ENCODE measurements at places on chromosomes 2 and 18.

GRCh38 chr2:240638512-240639160 is 13.4 kb downstream of the GPR35 start:
- DNase-seq: no peak

DNA sequence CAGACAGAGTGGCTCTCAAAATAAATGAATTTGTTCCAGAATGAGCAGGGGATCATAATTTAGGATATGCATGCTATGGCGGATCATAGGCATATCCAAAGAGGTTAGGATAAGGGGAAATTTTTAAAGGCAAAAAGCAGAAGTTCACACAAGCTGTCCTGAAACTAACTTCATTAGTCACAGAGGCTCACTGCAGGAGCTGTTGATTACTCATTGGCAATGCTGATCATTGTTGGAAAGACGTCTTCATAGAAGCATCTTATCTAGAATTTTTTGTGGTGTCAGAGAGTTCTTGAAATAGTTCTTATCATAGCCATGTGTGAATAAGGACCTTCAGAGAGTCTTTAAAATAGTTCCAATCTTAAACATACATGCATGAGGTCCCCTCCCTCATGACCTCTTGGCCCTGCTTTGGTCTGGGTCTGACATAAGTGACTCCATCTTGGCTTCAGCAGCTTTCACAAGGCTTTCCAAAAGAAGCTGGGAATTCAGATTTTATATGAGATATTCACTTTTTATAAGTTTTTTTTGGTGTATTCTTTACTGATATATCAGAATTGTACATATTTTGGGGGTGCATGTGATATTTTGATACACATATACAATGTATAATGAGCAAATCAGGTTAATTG is 7.5 kb upstream of the CCDC195 start:
- no peak for DNase-seq

GRCh38 chr2:63121055-63121834 is 70.6 kb downstream of the OTX1 start:
- no peak for DNase-seq

- no peak for DNase-seq
Measured at GRCh38 chr2:191641609-191642008, 36.3 kb upstream of the NABP1 start.

DNA sequence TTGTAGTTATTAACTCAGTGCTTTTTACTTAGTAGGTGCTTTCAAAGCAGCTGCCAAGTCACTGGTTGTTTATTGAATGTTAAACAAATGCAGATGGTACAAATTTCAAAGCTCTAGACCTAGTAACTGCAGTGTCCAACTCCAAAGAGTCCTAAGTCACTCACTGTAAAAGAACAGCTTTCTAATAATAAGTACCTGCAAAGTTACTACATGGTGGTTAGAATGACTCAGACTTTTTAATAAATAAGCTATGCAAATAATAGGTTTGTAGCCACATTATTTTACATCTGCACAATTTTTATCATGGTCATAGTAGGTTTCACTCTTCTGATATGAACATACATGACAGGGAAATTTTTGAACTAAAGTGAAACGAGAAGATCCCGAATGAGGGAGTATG is 1620.4 kb upstream of the CELF4 start:
- no peak for DNase-seq

DNA sequence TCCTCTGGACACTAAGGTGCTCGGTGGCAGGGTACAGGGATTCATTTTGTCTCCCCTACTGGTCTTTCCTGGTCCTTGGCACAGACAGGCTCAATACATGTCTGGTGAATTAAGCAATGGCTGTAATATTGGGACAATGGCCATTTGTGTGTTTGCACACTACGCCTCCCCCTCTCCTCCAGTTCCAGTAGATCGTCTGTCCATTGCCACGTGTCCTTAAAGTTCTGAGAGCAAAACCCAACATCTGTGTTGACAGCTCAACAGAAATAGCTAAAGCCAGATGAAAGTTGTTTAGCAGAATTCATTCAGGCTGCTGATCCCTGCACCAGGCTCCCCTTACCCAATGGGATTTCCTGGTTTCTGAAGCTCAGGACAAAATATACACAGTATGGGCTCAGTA is 9.0 kb upstream of the FABP1 start:
- DNase-seq: no peak

GRCh38 chr18:48184118-48184517 is 225.1 kb downstream of the ZBTB7C start:
- no peak for DNase-seq

GRCh38 chr2:16522031-16522831 is 143.4 kb downstream of the CYRIA start:
- DNase-seq: no peak

GRCh38 chr2:129892360-129892759 is 87.1 kb upstream of the RAB6C start:
- DNase-seq: no peak

DNA sequence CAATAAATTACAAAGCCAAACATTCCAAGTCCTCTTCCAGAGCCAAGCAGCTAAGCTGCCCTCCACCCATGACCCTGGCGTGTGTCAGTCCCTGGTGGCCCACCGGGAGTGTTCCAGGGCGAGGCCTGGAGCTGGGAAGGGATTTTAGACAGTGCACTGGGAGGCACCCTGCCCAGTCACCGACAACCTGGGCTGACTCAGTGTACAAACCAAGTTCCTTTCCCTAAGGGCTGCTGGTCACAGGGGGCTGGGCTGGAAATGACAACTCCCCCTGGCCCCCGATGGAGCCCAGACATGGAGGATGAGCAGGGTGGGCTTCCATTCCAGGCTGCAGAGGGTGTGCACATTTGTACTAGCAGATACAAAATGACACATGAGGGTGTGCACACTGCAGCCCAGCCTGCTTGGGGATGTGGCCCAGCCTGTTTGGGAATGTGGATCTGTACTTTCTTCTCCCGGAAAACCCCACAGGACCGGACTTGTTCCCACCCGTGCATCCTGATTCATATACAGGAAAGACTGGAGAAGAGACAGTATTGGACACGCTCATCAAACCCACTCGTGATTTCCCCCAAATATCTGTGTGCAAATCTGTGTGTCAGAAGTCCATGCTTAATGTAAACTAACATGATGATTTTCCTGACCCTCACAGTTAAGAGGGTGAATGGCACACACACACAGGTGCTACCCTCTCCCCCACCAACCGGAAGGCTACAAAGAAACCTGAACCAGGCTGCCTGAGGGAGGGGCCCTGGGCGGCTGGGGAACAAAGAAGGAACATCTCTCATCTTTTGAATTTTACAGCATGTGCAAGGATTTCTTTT is 58.9 kb downstream of the NDUFA10 start:
- DNase-seq: no peak

DNA sequence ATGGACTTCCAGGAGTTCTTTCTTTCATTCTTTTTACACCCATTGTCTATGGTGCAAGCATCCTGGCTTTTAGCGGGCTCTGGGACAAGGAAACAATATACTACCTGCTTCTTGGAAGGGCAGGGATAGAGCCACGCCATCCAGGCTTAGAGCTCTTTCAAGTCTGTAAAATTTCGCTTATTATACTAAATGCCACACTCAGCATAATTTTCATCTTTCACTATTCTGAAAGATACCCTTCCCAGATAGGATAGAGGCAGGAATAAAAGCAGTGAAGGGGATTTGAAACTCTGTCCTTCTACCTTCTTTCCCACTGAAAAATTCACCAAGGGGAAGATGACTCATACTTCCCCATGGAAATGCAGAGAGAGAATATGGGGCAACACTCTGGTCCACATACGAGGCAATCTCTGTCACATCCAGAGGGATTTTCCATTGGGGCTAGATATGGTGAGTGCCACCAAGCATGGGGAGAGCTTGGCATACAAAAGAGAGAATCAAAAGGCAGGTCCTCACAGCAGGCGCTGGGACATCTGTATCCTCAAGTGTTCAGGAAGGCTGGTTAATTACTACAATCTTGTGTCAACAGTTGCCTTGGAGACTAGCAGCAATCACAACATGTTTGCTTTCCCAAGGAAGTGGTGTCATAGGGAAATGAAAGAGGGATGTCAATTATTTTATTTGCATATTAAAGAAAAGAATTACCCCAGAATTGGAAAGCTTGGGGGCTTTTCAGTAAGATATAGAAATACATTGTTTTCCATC is 127.6 kb downstream of the TDRD15 start:
- DNase-seq: no peak

GRCh38 chr2:171315781-171316180 is 118.0 kb downstream of the METTL8 start:
- no peak for DNase-seq

DNA sequence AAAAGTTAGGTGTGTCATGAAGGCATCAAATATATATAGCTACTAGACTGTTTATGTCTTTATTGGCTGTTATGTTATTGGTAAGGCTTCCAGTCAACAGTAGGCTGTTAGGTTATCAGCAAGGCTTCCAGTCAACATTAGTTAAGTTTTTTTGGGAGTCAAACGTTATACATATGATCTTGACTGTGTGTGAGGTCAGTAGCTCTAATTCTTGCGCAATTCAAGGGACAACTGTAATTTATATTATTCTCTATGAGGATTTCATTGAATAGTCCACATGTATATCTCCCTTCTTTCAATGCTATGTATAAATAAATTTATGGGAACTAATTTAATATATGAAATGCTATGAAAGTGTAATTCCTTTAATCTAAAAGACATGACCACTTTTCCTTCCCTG is 757.5 kb upstream of the TMEFF2 start:
- no peak for DNase-seq

DNA sequence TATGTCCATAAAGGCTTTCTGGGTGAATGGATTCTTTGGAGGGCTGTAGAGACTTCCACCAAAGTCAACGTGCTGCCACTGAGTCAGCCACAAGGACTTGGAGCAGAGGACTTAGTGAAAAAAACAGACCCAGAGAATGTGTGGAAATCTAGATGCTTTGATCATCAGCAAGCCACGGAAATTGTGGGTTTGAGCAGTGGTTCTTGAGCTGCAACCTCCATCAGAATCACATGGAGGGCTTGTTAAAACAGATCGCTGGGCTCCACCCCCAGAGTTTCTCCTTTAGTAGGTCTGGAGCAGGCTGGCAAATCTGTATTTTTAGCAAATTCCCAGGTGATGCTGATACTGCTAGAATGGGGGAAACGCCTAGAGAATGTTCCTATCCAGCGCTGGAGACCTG is 95.3 kb downstream of the RBM43 start:
- DNase-seq: no peak

DNA sequence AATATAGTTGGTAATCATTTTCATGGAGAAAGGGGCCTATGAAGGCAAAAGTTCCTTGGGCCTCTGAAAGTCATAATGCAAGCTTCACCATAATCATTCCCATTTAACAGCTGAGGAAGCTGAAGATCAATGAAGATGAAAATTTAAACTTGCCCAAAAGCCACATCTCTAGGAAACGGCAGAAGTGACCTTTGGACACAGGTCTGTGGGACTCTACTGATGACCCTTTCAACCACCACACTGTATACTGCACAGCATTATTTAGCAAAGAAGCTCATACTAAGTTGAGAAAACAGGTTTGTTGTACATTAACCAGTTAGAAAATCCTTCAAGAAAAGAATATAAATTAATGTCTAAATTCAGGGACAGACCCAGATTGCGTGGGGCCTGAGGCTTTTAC is 51.6 kb upstream of the ACTR3 start:
- no peak for DNase-seq

- no peak for DNase-seq
Measured at GRCh38 chr2:142188562-142188961, 57.7 kb upstream of the LRP1B start.

DNA sequence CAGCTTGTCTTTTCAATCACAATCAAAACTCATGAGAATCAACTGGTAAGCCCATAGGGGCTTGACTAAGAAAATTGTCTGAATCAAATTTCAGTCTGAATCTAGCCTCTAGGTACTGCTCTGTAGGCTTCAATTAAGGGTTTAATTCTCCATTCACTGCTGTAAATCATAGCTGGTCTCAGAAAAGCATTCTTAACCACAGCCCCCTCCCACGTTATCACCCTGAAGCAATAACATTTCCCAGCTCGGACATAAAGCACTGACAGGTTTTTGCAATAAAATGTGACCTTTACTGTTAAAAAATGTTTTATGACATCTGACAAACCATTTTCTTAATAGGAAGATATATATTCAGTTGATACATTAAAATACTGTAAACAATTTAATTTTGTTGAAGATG is 55.0 kb downstream of the LRP1B start:
- no peak for DNase-seq

DNA sequence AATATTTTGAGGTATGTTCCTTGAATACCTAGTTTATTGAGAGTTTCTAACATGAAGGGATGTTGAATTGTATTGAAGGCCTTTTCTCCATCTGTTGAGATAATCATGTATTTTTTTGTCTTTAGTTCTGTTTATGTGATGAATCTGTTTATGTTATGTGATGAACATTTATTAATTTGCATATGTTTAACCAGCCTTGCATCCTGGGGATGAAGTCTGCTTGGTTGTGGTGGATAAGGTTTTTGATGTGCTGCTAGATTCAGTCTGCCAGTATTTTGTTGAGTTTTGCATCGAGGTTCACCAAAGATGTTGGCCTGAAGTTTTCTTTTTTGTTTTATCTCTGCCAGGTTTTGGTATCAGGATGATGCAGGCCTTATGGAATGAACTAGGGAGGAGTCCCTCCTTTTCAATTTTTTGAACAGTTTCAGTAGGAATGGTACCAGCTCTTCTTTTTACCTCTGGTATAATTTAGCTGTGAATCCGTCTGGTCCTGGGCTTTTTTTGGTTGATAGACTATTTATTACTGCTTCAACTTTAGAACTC is 71.9 kb downstream of the EPC2 start:
- DNase-seq: no peak

DNA sequence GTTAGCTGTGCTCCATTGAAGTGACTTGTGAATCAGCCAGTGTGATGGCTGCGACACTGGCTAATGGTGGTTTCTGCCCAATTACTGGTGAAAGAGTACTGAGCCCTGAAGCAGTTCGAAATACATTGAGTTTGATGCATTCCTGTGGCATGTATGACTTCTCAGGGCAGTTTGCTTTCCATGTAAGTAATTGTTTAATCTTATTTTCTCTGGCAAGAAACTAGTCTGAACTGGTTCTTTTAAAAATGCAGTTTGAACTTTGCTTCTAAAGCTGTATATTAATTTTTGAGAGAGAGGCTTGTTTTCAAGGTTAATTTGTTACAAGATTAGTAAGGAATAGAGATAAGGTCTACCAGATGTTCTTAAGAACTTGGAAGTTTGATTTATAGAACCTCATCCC is 46.7 kb downstream of the GLS start:
- no peak for DNase-seq

DNA sequence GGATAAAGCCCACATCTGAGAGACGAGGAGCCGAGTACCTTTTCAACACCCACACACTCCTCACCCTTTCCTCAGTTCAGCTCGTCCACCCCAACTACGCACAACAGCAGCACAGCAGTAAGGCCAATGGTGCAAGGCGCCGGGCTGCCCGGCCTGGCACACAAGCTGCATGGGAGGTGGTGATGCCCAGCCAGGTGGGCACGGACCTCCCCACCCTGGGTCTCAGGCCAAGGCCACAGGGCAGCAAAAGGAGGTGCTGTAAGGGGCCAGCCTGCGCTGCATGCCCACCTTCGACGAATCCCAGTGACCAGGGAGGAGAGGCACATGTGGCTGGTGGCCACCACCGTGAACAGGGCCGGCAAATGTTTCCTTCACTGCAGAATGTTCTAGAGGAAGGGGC is 36.5 kb upstream of the MLPH start:
- no peak for DNase-seq

All from CD4-positive, alpha-beta T cell treated with Interleukin-12 subunit alpha and Interleukin-12 subunit beta, for 1 hour (primary cell).